ENCODE measurements at places on chromosomes 5 and 9. TPM values are rescaled to one million over a fixed set of nuclear protein-coding genes. Genes with fewer than 3 reads are reported as not detected.

Gene IL7R
- 0.25 TPM for total RNA-seq

Gene CNTLN
- 12.6 TPM for total RNA-seq

Gene LYSMD3
- 16.8 TPM for total RNA-seq

Gene GPRIN1
- 1.0 TPM for total RNA-seq

Gene ISL1
- 12.0 TPM for total RNA-seq

Gene BARHL1
- total RNA-seq: 0.11 TPM

Gene PROB1
- 1.6 TPM for total RNA-seq

Gene DEPDC1B
- total RNA-seq: 14.7 TPM

Gene FOXD4L3
- total RNA-seq: 0.25 TPM

Gene PRSS3
- total RNA-seq: not detected
